ENCODE measurements at places on chromosomes 1 and 21.

GRCh38 chr1:15684468-15685291 lies 560 bp downstream of the PLEKHM2 start:
- no peak for DNase-seq

- DNase-seq: no peak
Observed at GRCh38 chr1:4022715-4023114, 122.6 kb upstream of the C1orf174 start.

DNA sequence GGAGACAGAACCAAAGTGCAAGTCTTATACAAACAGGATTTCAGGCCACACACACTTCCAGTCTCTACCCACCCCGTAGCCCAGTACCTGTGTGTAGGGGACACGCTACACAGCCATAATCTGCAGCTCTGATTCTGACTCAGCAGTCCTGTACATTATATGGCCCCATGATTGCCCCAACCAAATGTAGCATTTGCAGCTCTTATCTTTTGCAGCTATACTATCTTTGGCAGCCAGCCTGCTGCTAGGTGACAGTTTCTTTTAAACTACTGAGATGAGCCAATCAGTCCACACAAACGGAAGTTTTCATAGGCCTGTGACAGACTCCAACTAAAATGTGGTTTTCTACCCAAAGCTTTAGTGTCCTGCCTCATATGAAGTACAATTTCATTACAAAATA lies 259.6 kb upstream of the ST6GALNAC5 start:
- DNase-seq: no peak

- DNase-seq: no peak
Observed at GRCh38 chr1:160124705-160125478, 9.3 kb downstream of the ATP1A2 start.

GRCh38 chr1:159890390-159890789 lies 9.6 kb downstream of the CFAP45 start:
- DNase-seq: no peak

Data from thymus (tissue), 14 donors.